ENCODE measurements at places on chromosomes 7 and 10.

- DNase-seq: no peak
Measured at GRCh38 chr7:138434597-138435019, 25.5 kb upstream of the TRIM24 start.

- DNase-seq: no peak
Measured at GRCh38 chr7:96315125-96315512, 6.8 kb downstream of the SLC25A13 start.

GRCh38 chr7:27950123-27950522 lies 210.2 kb downstream of the TAX1BP1 start:
- no peak for DNase-seq

DNA sequence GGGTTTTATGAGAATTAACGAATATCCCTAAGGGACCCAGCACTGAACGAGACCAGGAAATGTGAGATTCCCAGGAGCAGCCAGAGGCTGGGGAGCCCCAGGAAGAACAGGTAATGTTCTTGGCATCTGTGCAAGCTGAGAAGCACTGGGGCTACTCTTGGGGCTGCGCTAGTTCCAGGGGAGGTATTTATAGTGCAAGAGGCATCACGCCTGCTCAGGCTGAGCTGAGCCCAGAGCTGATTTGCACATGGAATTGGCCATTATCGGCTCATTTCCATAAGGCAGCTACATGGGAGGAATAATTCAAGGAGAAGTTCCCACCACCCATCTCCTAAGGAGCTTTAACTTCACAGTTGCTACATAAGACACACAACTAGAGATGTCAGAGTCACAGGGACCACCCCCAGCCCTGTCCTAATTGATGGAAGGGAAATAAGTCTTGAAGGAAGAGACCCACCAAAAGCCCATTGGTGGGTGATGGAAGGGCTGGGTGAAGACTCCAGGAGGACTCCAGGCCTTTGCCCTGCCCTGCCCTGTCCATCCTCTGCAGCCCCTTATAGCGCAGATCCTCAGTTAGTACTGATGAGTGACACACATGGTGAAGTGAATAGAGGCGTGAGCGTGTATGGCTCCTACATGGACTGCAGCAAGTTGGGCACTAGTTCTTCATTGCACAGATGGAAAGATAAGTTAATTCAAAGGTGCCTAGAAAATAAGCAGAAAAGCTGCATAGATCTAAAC lies 178.9 kb downstream of the GRID1 start:
- DNase-seq: no peak

DNA sequence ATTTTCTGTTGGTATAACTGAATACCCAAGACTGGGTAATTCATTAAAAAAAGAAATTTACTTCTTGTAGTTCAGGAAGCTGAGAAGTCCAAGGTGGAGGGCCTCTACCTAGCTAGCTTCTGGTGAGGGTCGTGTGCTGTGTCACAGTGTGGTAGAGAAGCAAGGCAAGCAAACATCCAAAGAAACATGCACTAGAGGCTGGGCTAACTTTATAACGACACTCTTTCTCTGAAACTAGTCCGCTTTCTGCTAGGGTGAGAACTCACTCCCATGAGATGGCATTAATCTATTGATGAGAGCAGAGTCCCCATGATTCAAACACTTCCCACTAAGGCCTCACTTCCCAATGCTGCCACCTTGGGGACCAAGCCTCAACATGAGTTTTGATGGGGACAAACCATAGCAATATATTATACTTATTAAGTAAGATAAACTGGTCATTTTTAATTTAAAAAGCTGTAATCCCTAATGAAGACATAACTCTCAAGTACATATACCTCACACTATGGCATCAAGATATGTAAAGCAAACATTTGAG lies 50.8 kb downstream of the PHYHIPL start:
- DNase-seq: no peak

DNA sequence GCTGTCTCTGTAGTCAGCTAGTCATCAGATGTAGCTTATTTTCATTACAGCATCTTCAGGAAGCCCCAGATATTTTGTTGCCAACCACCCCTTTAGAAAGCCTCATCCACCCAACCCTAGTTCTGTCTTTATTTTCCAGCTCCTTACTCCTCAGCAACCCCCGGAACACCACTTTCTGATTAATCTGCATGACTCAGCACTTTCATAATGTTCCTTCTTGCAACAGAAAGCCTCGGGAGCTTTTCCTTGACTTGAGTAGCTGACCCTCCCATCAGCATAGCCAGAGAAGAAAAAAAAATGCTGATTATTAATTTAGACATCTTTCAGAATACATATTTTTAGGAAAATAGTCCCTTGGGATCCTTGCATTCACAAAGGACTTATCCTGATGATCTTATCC lies 244.0 kb upstream of the CXCL12 start:
- DNase-seq: no peak

DNA sequence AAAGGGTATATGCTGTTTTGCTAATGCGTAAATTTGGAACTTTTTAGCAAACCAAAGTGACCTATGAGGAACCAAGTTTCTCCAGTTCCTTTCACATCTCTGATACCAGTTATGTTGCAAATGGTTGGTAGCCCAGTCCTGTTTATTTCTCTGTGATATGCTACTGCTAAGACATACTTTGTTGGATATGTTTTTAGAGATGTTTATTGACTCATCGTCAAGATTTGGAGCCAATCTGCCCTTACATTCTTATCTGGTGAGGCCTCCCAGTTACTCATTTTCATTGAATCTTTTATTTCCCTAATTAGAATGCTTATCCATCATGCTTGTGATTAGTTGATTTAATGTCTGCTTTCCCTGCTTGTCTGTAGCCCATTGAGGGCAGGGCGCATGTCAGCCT lies 58.9 kb downstream of the LRGUK start:
- DNase-seq: no peak

DNA sequence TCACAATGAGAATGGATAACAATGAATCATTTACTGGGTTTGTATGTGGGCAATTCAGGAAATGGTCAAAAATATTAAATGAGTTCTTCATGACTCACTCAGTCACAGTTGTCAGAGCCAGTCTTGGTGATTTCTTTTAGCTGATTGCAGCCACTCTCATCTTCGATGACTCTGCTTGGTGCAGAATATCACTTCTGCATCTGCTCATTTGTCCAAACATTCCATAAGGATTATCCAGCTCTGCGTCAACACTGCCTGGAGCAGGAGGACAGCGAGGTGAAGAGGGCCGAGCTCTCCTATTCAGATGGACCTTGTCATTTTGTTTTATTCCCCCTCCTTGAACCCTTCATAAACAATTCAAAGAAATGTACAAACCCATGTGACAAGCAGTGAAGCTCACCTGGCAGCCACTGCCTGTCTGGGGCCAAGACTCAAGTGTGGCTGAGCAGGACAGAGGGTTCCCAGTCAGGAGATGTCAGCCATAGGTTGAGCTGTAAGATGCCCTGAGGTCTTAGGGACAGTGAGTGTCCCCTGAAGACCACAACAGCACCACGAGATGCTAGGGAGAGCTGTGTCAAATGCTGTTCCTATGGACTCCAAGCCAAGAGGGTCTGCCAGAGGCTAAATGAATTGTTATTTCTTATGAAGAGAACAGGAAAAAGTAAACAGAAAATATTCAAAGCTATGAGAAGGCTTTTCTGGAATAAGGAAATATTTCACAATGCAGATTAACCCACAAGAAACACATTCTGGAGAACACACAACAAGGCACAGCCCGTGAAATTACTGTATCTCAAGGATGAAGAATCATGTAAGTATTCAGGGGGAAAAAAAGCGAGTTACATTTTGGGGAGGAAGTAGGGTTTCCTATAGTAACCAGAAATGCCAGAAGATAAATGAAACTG lies 33.1 kb upstream of the EGFR start:
- DNase-seq: no peak

DNA sequence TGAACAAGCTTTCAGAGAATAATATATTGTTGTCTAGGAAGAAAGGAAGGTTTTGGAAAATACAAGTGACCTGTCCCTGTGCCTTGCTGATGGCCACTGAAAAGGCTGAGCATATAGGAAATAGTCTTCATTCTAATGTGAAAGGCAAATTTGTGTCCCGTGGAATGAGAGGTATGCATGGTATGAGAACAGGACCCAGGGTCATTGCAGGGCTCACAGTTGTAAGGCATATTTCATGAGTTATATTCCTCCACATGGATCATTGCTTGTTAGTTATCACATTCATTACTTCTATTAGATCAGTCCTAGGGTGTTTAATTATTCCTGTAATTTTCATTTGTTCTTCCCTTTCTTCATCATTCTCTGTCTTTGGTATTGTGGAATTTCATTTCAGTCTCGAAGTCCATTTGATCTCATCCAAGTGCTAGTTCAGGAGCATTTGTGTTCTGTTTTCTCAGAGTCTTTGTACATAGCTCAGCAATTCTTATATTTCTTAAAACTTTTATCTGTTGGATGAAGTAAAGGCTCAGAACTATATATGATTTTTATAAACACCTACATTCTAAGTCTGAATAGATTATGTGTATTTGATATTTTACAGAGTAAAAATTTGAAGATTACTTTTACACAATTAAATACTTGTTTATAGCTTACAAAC lies 39.4 kb upstream of the ARHGAP21 start:
- no peak for DNase-seq

- DNase-seq: no peak
Measured at GRCh38 chr7:130515315-130516040, 23.6 kb downstream of the MEST start.

GRCh38 chr7:47349401-47349800 lies 232.5 kb downstream of the TNS3 start:
- DNase-seq: no peak

DNA sequence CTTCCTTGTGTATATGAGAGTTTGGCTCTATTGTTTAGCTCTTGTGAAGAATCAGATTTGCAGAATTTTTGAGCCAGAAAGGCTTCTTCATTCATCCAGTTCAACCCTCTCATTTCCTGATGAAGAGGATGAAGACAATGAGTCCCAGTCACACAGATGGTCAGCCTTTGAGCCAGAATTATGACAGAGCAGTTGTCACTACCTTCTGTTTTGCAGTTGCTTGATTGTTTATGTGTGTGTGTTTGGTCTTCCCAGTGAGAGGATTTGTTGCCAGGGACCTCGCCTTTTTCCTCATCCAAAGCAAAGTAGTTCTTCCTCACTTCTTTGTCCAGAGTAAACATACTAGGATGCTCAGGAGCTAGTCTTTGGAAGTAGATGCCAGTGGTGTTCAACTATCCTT lies 15.6 kb downstream of the MDFIC start:
- no peak for DNase-seq

GRCh38 chr10:48219194-48219593 lies 55.3 kb downstream of the FRMPD2 start:
- DNase-seq: no peak

DNA sequence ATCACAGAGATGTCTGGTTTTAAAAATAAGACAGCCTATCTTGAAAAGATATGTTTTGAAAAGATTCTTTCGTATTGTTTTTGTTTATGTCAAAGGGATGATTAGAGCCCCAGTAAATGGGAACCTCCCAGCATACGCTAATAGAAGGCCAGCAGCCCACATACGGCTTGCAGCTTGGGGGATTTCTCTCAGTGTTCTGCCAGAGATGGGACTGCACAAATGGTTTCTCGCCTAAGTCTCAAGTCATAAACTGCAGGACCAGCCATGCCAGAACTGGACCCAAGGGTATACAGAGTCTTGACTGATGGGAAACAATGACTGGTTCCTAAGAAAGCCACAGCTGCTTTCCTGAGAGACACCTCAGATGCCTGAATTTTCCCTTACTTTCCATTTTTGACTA lies 306.9 kb upstream of the DGKB start:
- DNase-seq: no peak

DNA sequence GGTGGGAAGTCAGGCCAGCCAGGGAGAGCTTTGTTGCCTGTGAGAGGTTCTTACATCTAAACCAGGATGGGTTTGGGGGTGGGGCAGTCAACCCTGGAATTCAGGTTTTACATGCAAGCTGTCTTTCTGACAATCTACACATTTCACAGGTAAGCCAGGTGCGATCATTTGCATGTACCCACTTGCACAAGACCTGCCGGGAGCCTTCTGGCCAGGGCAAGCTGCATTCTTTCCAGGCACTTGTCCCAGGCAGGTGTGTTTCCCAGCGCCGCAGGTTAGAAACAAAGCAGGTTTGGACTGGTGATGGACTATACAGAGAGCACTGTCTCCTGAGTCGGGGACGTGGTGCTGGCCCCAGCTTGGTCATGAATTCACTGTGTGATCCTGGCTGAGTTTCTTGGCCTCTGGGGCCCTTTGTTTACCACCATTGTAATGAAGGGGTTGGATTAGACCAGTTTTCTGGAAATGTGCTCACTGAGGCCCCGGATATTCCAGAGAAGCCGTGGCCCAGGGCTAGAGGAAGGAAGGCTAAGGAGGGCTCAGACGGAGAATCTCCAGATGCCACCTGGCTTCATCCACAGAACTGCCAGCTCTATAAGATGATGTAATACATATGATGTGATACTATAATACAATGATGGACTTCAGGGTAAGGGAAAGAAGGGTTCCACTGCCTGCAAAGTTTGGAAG lies 205.2 kb upstream of the SVIL start:
- no peak for DNase-seq

GRCh38 chr10:80468002-80468401 lies 13.9 kb downstream of the TSPAN14 start:
- DNase-seq: no peak

DNA sequence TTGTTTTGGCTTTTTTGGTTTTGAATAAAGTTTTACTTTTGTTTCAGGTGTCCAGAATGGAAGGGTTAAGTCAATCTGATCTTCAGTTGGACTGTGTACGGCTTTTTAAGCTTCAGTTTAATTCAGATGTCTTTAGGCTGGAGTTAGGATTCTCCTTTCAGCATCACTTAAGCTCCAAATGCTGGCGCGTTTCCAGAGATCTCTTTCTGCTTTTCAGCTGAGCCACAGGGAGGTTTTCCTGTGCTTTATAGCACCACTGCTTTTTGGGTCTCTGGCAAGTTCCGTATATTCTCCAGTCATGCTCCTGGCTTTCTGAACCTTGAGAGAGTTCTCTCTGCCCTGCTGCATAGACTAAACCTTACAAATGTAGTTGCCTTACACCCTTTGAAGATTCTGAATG lies 60.0 kb downstream of the VTI1A start:
- no peak for DNase-seq

GRCh38 chr10:75910032-75910431 lies 478.6 kb downstream of the LRMDA start:
- no peak for DNase-seq

DNA sequence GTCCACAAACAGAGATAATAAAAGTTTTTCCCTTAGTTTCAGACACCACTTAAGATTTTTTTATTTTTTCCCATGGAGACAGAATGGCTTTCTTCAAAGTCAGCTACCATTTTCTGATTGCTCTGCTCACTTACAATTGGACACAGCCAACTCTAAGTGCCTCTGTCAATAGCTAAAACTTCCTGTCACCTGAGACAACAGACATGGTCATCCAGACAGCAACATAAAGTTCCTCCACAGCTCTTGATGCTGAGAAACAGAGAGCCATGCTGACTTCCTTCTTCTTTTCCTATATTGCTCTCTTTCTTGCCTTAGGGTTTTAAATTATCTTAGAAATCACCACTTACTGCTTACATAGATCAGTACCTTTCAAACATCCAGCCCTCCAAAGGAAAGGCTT lies 12.0 kb downstream of the ZNF800 start:
- DNase-seq: no peak

DNA sequence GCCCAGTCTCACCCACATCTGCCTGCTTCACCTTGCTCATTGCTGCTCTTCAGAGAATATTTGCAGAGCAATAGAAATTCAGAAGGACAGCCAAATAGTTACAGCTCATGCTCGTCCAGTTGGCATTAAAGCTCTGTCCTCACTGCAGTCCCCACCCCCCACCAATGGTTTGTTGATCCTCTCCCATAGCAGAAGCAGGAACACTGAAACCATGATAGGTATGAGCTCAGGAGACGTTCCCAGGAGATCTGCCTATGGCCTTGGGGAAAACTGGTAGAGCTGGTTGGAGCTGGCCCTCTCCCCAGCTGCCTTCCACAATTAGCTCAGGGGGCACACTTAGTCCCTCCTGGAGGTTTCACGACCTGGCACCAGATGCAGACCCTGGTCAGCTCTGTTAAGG lies 68.6 kb upstream of the KMT2C start:
- DNase-seq: no peak
